CD4-positive, alpha-beta T cell treated with Interleukin-4 for 1 hour (primary cell): ENCODE measurements at places on chromosomes 16 and 17.

DNA sequence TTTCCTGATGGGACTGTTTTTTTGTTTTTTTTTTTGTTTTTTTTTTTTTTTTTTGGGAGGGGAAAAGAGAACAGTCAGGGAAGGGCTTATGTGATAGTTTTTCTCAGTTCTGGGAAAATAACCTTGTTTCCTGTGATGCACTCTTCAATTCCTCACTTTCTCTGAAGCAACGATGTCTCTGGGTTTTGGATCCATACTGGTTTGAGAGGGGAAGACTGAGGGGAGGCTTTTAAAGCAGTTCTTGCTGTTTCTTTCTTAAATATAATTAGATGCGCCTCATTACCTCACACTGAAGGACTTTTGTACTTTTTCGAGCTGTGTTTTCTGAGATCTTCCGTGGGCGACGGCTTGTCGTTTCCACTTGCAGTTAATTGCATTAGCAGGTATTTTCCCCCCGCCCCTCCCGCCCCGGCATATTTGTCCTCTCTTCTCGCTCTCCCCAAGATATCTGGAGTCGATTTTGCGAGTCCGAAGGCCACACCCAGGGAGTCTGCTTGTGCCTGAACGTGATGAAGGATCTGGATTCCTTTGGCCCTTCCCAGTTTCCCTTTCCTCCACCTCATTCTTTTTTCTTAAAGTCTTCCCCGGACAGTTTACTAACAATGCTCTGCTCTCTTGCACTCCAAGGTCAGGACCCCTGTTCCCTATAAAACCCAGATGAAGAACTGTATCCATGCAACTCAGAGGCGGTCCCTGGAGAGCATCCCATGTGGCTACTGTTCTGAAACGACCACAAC, 125.2 kb upstream of the ZFHX3 start:
- DNase-seq, result no peak

DNA sequence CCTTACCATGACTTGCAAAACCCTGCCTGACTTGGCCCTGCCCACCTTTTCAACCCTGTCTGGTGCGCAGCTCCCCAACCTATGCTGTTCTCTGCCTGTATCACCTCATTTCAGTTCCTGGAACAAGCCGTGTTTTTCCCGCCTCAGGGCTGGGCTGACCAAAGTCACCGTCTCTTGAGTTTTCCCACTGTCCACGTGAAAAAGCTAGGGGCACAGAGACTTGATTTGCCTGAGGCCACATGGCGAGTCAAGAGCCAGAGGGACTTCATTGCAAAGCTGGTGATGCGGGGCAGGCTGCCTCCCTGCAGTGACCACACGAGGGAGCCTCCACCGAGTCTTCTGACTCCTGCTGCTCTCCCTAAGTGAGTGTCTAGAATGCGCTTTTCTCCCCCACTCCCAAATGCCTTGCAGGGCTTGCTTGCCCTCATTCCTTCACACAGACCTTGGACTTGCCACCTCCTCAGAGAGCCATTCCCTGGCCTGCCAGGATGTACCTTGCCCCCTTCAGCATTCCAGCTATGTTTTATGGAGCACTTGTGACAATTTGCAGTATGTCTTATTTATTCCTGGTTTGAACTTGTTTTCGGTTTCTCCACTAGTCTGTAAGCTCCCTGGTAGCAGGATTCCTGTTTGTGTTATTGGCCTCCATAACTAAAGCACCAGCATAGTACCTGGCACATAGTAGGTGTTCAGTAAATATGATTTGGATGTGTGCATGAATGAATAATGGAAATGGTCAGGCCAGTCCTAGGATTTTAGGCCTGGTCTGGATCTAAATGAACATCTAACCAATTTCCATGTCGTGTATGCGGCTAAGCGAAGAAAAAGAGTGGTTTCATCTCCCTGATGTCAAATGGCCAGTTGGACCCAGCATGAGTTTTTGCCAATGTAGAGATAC, 252.3 kb downstream of the SNX29 start:
- DNase-seq, result no peak

DNA sequence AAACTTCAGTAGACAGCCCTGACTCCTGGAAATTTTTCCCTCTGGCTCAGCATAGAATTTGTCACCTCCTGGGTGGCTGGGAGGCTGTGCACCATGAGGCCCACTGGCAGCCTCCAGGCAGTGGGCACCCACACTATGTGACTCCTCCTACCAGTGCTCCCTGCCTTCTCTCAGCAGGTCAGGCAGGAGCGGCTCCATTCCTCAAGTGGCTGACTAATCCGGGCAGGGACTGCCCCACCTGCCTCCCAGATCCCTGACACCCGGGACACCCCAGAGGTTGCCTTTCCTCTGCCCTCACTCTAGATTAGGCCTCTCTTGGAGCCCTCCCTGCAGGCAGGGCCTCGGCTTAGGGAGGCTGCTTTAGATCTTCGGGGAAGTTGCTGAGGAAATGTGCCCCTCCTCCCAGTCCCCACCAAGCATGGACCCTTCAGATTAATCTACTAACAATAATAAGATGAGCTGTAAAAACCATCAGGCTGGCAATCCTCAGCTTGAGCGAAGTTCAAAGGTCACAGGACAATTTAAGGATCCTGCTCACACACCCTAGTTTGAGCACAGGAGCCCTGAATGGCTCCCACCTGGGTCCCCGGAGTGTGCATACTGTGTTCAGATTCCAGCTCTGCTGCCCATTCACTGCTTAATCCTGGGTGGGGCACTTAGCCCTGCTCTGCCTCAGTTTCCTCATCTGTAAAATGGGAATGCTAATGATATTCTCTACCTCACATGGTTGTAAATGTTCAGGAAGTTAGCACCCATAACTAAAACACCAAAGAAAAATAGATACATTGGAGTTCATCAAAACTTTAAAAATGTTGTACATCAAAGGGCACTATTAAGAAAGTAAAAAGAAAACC, 10.0 kb upstream of the MYCBPAP start:
- no peak for DNase-seq

DNA sequence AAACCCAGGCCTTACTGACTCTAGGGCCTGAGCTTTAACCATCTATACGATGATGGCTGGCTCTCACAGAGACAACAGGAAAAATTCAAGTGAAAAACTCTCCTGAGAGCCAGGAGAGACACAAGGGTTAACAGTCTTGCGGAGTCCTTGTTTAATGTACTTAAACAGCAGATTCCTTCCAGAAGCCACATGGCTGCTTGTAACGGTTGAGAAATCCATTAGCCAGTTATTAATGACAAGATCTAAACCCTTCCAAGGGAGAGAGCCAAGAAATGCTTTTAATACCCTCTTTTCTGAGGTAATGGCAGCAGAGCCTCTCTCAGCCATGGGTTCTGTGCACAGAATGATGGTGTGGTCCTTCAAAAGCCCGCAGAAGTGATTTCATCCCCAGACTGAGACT, 5.2 kb upstream of the ALDOA start:
- DNase-seq, result no peak

- no peak for DNase-seq
These were observed 31.9 kb downstream of the TENT4B start for GRCh38 chr16:50185005-50185505.

- no peak for DNase-seq
These were observed 61.4 kb downstream of the VAT1L start for GRCh38 chr16:77849646-77850258.

GRCh38 chr16:22214889-22215288, 8.8 kb downstream of the EEF2K start:
- no peak for DNase-seq

DNA sequence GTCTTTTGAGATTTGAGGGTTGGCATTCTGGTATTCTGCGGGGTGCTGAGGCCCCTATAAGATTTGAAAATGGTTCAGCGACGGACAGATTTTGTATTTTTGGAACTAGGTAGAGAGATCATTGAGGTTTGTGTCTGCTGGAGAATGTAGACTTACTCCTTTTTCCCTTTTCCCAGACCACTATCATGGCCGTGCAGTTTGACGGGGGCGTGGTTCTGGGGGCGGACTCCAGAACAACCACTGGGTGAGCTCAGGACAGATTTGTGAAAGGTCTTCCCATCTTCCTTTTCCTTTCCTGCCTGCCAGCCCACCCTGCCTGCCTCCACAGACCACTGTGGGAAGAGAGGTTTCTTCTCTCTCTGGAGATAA, 572 bp downstream of the PSMB6 start:
- DNase-seq, result no peak

DNA sequence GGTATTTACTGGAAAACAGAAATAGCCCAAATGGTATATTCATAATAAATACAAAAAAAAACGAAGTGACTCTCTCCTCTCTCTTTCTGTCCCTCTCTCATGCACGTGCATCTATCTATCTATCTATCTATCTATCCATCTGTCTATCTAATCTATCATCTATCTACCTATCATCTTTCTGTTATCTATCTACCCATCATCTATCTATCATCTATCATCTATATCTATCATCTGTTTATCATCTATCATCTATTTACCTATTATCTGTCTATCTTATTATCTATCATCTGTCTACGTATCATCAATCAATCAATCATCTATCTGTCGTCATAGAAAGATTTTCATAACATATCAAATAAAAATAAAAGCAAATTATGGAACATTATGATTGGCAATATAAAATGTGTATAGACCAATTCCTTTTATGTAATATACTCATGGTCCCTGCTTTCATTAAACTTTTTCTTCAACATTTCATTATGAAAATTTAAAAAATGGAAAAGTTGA, 126.7 kb upstream of the CACNG3 start:
- no peak for DNase-seq

DNA sequence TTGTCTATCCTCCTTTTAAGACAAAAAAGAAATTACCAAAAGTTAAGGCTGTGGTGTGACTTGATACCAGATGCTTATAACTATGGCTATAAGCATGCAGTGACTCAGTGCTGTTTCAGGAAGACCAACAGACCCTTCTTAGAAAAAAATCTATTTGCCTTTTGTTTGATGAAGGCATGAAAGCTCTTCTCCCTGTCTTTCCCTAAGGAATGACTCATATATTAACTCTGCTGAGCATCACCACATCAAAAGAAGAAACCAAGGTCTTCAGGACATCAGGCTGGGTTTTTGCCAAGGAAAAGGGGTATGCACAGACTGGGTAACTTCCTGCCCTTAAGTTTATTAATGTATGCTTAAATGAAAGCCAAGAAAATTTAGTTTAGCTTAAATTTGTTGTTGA, 47.1 kb downstream of the VMP1 start:
- DNase-seq, result no peak

DNA sequence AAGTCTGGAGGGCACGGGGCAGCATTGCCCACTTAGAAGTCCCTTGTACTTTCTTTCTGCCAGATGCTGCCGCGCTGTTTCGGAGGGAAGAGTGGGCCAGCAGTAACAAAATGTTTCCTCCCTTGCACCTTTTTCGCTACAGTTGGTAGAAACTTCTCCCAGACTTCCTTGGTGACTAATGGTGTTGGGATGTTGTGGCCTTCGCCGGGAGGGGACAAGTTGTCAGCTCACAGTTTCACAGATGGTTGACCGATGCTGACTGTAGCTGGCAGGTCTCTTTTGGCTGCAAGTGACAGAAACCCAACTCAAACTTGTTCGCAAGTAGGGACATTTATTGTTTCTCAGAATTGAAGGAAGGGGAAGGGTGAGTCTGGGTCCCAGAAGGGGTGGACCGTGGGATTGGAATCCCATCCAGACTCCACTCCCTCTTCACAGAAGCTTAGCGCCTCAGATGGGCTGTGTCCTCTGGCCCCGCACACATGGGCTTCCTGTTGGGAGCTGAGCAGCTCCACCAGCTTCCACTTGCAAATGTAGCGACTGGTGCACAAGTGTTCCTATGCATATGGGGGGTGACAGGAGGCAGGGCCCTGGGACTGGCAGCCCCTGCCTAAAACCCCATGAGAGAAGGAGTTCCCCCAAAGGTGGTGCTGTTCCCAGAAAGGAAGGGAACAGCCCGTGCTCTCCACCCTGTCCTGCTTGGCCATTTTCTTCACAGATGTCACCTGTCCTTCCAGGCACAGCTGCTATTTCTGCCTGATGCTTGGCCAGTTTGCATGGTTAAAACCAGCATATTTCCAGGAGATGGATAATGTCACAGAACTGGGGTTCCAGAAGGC, 30.9 kb upstream of the RPRML start:
- no peak for DNase-seq

GRCh38 chr16:79261944-79262552, 338.5 kb downstream of the MAF start:
- no peak for DNase-seq

DNA sequence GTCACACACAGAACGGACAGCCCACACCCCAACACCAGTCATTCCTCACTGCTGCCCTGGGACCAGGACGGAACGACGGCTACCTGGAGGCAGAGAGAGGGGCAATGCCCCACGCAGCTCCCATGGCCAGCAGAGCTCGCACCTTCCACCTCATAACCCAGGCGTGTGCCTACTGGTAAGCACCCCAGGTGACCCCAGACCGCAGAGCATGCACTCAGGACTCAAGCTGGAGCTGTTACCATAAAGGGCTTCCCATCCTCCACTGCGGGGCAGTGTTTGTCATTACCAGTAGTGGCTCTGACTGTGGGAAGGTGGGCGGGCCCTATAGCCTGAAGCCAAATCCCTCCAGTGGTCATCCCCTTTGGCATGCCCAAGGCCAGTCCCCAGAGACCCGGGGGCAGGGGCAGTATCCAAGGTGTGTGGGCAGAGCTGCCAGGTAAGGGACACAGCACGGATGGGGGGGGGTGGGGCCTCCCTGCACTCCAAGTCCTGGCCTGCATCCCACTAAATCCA, 4.7 kb upstream of the BCAR1 start:
- no peak for DNase-seq

- DNase-seq, result no peak
These were observed 33.1 kb upstream of the ULK2 start for GRCh38 chr17:19900809-19901208.

DNA sequence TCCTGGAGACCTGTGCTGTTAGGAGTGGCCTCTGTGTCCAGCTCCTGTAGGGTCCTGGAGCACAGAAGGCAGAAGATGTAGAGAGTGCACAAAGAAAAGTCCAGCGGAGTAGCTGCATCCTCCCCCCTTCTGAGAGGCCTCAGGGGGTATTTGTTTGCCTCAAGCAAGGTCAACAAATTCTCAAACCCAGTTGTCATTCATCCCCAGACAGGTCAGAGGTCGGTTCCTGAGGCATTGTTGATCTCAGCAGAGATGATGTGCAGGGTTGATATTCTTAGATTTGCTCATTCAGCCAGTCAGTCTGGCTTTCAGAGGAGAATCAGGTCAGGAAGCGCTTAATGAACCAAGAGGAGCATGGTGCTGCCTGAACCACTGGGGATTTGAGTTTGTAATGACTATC, 8.3 kb upstream of the RBFOX1 start:
- no peak for DNase-seq

GRCh38 chr17:60798576-60798975, 120.9 kb downstream of the BCAS3 start:
- no peak for DNase-seq

- DNase-seq, result no peak
These were observed 35.0 kb upstream of the MRC2 start for GRCh38 chr17:62592341-62593099.

GRCh38 chr17:44548376-44549230, 8.7 kb upstream of the FZD2 start:
- DNase-seq, result no peak

- no peak for DNase-seq
These were observed 1.3 kb downstream of the YBX2 start for GRCh38 chr17:7293159-7293558.

GRCh38 chr16:17386229-17386628, 84.5 kb downstream of the XYLT1 start:
- DNase-seq, result no peak

- no peak for DNase-seq
These were observed 28.7 kb upstream of the KIFC3 start for GRCh38 chr16:57830890-57831484.
